GM23248 (cell line): ENCODE measurements at places on chromosomes 2 and 18. TPM values are rescaled to one million over a fixed set of nuclear protein-coding genes. Genes with fewer than 3 reads are reported as not detected.

Gene GALR1
- not detected in 2 replicates for total RNA-seq

Gene HOXD4
- 2.5 and 7.8 TPM in 2 replicates for total RNA-seq

Gene PREPL
- total RNA-seq = 38.6 and 42.6 TPM in 2 replicates

Gene SPP2
- total RNA-seq = not detected in 2 replicates

Gene EPC2
- total RNA-seq = 15.4 and 20.0 TPM in 2 replicates

Gene ACVR2A
- 17.5 and 24.0 TPM in 2 replicates for total RNA-seq

Gene EMILIN1
- total RNA-seq = 219 and 229 TPM in 2 replicates

Gene GPR39
- 2.6 and 3.8 TPM in 2 replicates for total RNA-seq

Gene GAD1
- total RNA-seq = 0.13 and 2.6 TPM in 2 replicates

Gene SLC14A1
- total RNA-seq = 0.54 and 2.0 TPM in 2 replicates
